ENCODE measurements at places on chromosomes 3 and 15. TPM values are rescaled to one million over a fixed set of nuclear protein-coding genes. Genes with fewer than 3 reads are reported as not detected.
A peak's percentile ranks its signal among the peaks of the same experiment; 100 is the strongest.

- DNase-seq, result no peak
Observed at GRCh38 chr15:60557191-60557618, 78.3 kb upstream of the ICE2 start.

- DNase-seq, result no peak
Observed at GRCh38 chr15:36884518-36884875, 215.9 kb downstream of the MEIS2 start.

DNA sequence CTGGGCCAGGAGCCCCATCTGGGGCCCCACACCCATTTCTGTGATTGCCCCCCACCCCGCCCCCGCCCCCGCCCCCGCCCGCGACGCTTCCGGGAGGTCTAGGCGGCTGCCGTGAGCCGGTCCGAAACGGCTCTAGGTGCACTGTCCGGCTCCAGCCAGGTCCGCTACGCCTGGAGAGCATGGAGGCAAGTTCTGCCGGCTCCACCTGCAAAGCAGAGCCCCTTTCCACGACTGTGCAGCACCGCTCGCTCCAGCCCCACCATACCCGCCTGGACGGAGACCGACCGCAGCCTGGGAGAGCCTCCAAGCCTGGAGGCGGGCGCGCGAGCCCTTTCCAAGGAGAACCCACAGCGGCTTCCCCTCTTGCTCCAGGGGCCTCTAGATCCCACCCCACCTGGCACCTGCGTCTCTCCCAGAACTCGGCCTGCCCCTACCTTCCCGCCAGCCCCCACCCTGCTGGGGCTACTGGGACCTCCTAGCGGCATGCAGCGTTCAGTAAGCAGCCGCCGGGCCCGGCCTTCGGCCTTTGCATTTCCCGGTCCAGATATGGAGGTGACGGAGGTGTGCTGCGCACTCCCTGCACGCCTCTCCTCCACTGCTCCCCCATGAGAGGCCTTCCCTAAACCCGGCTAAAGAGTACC, 66.2 kb downstream of the KLF13 start:
- DNase-seq, result no peak

- peak; percentile 5 for DNase-seq
Observed at GRCh38 chr3:59052803-59053411, 3.1 kb upstream of the CFAP20DC start.

Gene CFAP100
- total RNA-seq, result not detected
